AML-193 (cell line): ENCODE measurements at places on chromosomes 13 and 19.
A peak's percentile ranks its signal among the peaks of the same experiment; 100 is the strongest.

- DNase-seq: peak; percentile 5
Observed at GRCh38 chr19:24140099-24140498, 53.1 kb downstream of the ZNF254 start.

- no peak for DNase-seq
Observed at GRCh38 chr19:48844472-48844871, 8.2 kb upstream of the HSD17B14 start.

- DNase-seq: peak; percentile 46
Observed at GRCh38 chr19:42555317-42555716, 27.0 kb upstream of the CEACAM1 start.

DNA sequence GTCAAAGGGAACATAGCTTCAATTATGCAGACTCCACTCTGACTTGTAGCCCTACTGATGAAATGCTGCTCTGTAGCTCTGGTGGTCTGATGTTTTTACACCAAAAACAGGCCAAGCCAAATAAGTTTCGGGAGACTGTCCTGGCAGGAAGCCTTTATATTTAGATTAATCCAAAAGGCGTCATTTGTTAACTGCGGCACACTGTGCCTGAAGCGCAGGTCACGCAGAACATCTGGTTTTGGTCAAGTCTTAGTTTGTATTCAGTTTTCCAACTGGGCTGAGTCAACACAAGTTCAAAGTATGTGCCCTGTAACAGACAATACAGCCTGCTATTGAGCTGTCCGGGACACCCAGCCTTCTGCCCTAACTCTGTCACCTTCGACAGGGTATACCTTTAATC lies 154.6 kb upstream of the IPO5 start:
- DNase-seq: no peak

GRCh38 chr13:20995245-20995838 lies 66.0 kb downstream of the LATS2 start:
- no peak for DNase-seq

- DNase-seq: no peak
Observed at GRCh38 chr13:33270895-33271538, 14.5 kb downstream of the STARD13 start.

GRCh38 chr13:75170311-75170710 lies 311.7 kb downstream of the TBC1D4 start:
- no peak for DNase-seq

DNA sequence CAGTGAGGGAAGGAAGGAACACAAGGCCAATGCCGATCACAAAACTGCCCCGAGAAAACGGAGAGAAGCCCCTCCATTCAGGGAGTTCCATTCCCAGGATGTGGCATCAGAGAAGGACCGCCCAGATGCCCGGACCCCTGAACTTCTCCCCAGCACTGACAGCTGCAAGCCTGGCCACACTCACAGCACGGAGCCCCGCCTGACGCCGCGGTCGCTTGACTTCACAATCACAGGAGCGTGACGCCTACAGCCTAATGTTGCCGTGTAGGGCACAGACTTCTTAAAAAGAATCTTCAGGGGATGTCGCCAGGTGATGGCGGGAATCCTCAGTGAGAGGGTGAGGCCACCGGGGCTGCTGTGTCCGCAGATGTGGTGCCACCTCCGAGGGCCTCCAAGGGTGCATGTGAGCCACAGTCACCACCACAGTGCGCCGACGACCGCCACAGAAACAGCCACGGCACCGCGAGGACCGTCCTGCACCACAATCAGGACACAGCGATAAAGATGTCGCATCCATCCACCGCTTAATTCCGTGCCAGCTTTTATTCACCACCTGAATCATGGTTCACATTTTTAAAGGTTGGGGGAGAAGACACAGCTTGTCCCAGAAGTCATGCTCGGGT lies 77.2 kb downstream of the SPACA7 start:
- DNase-seq: no peak

GRCh38 chr19:7860714-7861618 lies 13.2 kb downstream of the PRR36 start:
- no peak for DNase-seq

DNA sequence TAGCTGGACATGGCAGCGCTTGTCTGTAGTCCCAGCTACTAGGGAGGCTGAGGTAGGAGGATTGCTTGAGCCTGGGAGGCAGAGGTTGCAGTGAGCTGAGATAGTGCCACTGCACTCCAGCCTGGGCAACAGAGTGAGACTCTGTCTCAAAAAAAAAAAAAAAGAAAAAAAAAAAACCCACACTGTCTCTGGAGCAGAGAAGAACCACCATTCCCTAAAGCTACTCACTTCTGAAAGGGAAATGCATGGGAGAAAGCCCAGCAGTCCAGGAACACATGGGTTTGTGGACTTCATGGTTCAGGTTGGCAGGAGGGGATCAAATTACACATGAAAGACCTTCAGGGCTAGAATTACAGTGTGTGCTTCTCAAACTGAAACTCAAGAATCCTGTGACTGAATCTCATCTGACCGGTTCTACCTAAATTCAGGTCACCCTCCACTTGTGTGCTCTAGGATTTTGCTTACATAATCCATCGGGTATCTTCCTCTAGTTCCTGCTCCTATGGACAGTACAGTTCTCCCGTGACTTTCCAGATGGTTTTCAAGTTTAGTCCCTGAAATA lies 30.2 kb upstream of the CPB2 start:
- no peak for DNase-seq

DNA sequence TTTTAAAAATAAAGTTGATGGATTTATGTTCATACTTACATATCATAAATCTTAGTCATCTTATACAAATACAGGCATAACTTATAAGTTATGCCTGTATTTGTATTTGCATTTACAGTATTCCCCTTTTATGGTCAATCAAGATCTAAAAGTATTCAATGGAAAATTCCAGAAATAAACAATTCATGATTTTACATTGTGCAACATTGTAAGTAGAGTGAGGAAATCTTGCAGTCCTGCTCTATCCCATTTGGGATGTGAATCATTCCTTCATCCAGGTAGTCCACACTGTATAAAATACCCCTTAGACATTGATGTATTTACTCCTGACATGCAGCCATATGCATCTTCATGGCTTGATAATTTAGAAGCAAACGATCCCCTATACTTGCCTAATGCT lies 795.3 kb downstream of the SLITRK1 start:
- DNase-seq: no peak

GRCh38 chr19:8017808-8018207 lies 12.4 kb upstream of the ELAVL1 start:
- DNase-seq: peak; percentile 65

- DNase-seq: no peak
Observed at GRCh38 chr13:93767180-93767916, 540.7 kb downstream of the GPC6 start.

DNA sequence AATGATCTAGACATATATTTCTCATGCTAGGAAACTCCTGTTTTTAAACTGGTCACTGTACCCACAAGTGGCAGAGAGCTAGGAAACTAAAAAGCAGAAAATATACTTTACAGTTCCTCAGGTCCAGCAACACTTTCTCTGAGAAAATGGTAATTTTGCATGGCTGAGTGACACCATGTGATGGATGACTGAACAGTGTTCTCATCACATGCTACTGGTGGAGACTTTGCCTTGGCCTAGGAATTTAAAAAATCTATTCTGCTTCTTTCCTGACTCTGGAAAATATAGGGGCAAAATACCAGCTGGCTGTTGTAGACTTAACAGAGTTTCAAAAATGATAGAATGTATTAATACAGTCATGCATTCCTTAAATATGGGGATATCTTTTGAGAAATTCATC lies 50.0 kb downstream of the LATS2 start:
- DNase-seq: no peak

DNA sequence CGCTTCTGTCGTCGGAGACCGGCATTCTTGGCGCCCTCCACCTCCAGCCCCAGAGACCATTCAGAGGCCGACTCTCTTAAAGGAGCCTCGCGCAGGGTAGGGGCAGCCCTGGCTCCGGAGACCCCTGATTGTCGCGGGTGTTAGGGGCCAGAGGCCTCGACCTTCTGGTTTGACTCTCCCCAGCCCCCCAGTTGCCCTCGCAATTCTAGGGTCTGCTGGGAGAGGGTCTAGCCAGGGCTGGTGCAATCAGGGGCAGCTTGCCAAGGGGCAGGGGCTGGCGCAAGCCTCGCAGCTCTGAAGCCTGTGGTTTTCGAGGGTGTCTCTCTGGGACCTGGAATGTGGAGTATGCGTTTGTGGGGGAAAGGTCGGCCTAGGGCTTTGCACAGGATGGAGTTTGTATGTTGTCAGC lies 1.6 kb upstream of the SLC7A10 start:
- DNase-seq: no peak

- DNase-seq: no peak
Observed at GRCh38 chr13:98910501-98910951, 67.3 kb downstream of the DOCK9 start.

- no peak for DNase-seq
Observed at GRCh38 chr13:79659121-79659521, 178.2 kb downstream of the NDFIP2 start.

DNA sequence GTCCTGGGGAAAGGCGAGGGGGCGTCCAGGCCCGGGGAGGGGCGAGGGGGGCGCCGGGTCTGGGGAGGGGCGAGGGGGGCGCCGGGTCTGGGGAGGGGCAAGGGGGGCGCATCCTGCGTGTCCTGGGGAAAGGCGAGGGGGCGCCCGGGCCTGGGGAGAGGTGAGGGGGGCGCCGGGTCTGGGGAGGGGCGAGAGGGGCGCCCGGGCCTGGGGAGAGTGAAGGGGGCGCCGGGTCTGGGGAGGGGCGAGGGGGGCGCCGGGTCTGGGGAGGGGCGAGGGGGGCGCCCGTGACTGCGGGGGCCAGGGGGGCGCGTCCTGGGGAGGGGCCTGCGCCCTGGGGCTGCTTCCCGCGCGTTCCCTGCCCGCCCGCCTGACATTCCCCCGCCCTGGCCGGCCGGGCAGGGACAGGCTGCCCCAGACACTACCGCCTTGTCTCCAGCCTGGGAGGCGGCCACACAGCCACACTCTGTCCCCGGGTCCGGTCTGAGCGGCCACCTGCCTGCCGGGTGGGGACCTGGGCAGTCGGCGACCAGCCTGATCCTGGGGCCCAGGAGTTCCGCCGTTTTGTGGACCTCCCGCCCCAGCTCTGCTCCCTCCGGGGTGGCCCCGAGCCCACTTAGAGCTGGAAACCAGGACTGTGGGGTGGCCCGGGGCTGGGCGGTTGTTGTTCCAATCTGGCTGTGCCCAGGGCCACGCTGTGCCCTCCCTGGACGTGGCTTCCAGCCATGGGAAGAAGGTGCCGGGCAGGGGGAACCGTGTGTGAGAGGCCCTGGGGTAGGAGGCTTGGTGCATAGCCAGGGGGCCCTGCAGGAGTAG lies 11.8 kb downstream of the PALM start:
- DNase-seq: no peak

DNA sequence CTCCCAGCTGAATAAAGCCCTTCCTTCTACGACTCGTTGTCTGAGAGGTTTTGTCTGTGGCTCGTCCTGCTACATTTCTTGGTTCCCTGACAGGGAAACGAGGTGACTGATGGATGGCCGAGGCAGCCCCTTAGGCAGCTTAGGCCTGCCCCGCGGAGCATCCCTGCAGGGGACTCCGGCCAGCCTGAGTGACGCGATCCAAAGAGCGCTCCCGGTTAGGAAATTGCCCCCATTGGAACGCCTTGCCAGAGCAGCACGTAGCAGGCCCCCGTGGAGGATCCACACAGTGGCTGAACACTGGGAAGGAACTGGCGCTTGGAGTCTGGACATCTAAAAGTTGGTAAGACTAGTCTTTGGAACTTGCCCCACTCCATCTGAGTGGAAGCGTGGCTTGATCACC lies 296.8 kb upstream of the SGCG start:
- no peak for DNase-seq

GRCh38 chr19:32976223-32976805 lies 4.3 kb downstream of the FAAP24 start:
- peak; percentile 48 for DNase-seq

- no peak for DNase-seq
Observed at GRCh38 chr19:30449673-30450072, 77.5 kb downstream of the ZNF536 start.

GRCh38 chr19:10286803-10287737 lies at the start of gene ICAM4:
TSS of gene ICAM4 (plus strand) at chr19:10286955. CDS start at chr19:10287013, 58 bp downstream.
- peak; percentile 71 for DNase-seq

DNA sequence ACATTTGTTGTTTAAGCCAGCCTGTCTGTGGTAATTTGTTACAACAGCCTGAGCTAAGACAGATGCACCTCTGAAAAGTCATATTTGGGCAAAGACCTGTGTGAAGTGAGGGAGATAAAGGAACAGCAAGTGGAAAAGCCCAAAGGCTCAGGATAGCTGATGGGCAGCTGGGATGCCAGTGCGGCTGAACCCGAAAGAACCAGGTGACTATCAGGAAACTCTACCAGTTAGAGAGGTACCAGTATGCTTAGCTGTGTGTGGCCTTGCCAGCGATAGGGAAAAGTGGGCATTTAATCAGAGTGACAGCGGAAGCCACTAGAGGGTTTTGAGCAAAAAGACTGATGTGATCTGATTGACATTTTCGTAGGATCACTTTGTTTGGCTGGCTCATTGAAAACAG lies 764.8 kb upstream of the GPC6 start:
- no peak for DNase-seq

DNA sequence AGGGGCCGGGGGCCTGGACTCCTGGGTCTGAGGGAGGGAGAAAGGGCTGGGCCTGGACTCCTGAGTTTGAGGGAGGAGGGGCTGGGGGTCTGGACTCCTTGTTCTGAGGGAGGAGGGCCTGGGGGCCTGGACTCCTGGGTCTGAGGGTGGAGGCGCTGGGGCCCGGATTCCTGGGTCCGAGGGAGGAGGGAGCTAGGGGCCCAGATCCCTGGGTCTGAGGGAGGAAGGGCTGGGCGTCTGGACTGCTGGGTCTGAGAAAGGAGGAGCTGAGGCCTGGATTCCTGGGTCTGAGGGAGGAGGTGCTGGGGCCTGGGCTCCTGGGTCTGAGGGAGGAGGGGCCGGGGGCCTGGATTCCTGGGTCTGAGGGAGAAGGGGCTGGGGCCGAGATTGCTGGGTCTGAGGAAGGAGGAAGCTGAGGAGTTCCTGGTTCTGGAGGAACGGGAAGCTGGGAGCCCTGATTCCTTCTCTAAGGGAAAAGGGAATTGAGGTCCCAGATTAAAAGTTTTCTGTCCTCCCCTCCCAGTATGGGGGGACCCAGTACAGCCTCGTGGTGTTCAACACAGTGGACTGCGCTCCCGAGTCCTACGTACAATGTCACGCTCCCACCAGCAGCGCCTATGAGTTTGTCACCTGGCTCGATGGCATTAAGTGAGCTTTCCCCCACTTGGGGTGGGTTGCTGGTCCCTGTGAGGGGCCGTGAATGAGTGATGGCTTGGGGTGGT lies 721 bp downstream of the MED25 start:
- no peak for DNase-seq

DNA sequence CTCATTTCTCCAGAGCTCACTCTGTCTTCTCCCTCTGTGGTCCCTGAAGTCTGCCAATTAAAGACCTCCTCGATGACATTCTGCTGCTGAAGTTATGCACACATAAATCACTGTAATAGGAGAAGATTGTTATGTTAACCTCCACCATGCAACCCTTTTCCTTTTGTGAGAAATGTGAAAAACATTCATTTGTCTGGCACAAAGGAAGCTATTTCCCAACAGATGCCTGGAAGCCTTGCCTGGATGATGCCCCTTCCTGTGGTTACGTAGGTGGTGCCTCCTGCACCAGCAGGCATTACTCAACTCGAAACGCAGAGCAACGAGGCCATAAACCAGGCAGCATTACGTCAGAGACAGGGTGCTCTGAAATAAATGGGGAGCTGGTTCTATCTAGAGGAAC lies 327.4 kb upstream of the ZNF507 start:
- no peak for DNase-seq

GRCh38 chr13:25699600-25699999 lies 327.8 kb downstream of the ATP8A2 start:
- DNase-seq: no peak
